NCI-H524 (cell line): ENCODE measurements at places on chromosomes 16 and 17.

GRCh38 chr16:47713225-47713595 is 252.1 kb downstream of the PHKB start:
- DNase-seq: no peak

DNA sequence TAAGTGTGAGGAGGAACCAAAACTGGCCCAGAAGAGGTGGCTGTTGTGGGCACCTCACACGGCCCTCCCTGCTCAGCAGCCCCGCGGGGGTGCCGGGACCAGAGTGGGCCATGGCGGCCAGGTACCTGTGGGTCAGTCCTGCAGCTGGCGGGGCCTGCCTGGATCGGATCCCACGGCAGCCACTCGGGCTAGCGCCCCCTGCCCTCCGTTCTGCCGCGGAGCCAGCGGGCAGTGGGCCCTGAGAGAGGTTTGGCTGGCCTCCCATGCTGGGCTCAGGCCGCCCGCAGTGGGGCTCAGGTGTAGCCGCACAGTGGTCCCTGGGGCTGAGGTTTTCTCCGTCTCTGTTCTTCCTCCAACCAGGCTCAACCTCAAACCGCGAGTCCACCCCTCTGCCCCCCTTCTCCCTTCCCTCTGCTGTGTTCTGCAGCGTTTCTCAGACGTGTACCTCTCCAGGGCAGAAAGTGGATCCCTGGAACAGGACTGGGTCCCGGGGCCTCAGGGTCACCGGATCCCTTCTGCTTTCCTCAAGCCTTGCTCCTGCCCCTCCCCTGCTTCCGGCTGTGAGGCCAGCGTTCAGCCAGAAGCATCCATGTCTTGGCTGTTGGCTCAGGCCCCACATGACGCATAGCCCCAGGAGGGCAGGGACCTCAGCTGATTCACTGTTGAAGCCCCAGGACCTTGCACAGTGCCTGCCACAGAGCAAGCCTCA is 28.6 kb upstream of the ITGA3 start:
- no peak for DNase-seq

- DNase-seq: peak; percentile 53
Observed at GRCh38 chr17:48995304-48995973, 1.7 kb upstream of the IGF2BP1 start.

GRCh38 chr17:37742762-37743611 is 1.9 kb downstream of the HNF1B start:
- DNase-seq: no peak

GRCh38 chr17:10210151-10210574 is 11.8 kb upstream of the GAS7 start:
- DNase-seq: no peak

GRCh38 chr17:1471911-1472821 is 16.1 kb upstream of the CRK start:
- DNase-seq: no peak
